Erythroblast (primary cell): ENCODE measurements at places on chromosomes 13 and 19.

GRCh38 chr13:21557995-21558394 is 46.0 kb downstream of the MICU2 start:
- peak; percentile 66 for DNase-seq

DNA sequence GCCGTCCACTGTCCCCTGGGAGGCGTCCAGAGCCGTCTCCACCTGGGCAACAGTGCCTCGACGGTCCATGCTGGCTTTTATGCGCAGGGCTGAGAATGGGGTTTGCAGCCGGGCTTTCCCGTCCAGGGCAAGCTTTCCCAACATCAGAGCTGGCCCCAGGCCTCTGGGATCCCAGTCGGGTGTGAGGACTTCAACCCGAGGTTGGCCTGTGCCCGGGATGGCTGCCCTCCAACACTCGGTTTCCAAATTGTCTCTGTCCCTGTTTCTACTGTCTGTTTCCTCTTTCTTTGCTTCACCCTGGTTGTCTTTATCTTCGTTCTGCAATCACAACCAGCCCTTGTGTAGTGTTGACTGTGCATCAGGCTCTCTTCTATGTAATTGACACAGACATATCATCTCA is at the start of gene IFNL4:
Gene IFNL4, minus strand, starts transcription at position 51 of the 400 bp plus-strand sequence.
- DNase-seq: no peak

DNA sequence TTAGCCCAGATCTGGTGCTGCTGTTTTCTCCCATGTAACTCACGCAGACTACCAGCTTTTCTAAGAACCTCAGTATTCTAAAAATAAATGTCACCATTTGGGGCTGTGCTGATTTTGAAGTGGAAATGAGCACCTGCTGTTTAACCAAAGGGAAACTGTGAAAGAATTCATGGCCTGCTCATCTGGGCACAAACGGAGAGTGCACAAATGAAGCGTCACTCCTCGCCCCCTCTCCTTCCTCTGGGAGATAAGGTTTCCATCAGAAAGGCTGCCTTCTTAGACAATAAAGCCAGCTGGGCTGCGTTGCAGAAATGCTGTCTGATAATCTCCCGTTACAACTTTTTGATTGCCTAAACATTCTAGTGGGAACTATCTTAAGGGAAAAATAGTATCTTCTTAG is 73.7 kb upstream of the SLC15A1 start:
- DNase-seq: no peak

DNA sequence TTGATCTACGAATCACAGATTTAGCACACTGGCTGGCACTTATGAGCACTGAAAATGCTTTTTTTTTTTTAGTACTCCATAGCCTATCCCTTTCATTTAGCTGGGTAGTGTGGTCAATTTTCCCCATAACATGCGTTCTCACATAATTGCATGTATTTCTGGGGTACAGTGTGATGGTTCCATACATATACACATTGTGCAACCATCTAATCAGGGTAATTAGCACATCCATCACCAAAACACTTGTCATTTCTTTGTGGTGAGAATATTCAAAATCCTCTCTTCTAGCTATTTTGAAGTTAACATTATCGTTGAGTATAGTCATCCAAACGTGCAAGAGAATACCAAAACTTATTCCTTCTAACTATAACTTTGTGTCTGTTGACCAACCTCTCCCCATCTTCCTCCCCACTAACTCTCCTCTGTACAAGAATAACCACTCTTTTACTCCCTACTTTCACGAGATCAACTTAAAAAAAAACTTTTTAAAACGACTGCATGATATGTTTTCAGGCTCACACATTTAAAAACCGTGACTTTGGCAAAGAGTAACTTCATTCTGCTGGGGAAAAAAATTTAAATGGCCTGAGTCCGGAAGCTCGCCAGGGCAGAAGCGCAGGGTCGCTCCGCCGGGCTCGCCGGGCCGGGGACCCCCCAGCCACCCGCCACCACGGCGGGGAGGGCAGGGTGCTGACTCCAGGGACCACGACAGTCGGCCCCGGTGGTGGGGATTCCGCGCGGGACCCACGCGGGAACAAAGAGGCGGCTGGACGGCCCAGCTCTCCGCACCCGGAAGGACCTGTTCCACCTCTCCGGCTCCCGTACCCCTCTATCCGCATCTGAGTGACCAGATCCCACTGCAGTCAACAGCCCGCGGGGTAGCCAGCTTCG is 868 bp upstream of the UBAC2 start:
- no peak for DNase-seq

DNA sequence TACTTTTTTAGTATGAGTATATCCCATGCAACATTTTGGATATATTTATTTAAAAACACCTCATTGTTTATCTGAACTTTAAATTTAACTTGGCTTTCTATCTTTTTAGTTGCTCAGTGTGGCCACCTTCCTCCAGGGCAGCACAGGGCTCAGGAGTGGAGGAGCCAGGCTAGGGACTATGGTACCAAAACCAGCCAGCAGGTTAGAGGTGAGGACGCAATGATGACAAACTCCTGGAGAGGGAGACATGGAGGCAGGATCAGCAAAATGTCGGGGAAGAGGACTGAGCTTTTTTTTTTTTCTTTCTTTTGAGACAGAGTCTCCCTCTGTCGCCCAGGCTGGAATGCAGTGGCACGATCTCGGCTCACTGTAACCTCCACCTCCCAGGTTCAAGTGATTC is 29.6 kb upstream of the CALM3 start:
- DNase-seq: peak; percentile 35

GRCh38 chr19:4288091-4288777 is 9.2 kb downstream of the SHD start:
- no peak for DNase-seq

- no peak for DNase-seq
Measured at GRCh38 chr13:20451397-20451796, 74.3 kb downstream of the CRYL1 start.

DNA sequence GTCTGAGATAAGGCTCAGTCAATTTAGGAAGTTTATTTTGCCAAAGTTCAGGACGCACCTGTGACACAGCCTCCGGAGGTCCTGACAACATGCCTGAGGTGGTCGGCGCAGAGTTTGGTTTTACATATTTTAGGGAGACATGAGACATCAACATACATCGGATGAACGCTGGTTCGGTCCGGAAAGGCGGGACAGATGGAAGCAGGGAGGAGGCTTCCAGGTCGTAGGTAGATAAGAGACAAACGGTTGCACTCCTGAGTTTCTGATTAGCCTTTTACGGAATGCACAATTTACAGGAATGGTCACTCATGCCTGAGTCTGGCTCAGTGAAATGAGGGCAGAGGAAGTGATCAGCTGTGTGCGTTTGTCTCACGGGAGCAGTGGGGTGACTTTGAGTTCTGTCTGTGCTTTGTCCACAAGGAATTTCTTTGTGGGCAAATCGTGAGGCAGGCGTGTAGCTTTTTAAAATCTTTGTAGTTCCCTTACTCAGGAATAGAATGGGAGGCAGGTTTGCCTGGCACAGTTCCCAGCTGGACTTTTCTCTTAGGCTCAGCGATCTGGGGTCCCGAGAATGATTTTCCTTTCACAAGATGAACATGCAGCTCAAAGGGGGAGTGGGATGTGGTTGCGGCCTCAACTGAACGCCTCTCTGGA is 36.2 kb downstream of the C13orf46 start:
- no peak for DNase-seq

- DNase-seq: no peak
Measured at GRCh38 chr13:39047560-39047959, 9.3 kb downstream of the NHLRC3 start.

- no peak for DNase-seq
Measured at GRCh38 chr13:108850691-108851090, 221.3 kb downstream of the MYO16 start.

GRCh38 chr19:10189616-10190015 is 5.1 kb downstream of the DNMT1 start:
- no peak for DNase-seq

GRCh38 chr19:16386619-16387240 is 62.1 kb downstream of the KLF2 start:
- peak; percentile 69 for DNase-seq

DNA sequence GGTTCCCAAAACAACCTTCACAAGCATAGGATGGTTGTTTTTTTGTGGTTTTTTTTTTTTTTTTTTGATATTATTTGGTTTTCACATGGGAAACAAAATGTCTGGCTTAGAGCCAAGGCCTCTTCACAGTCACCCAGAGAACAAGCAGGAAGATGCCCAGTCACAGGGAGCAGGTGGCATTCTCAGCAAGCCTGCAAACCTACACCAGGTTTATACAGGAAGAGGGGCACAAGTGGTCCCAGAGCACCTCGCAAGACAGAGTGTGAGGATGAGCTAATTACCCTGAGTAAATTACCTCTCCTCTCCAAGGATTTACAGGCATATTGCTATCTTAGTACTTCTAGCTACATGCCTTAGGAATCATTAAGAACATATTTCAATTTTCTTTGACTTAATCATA is 1375.6 kb downstream of the EFNB2 start:
- no peak for DNase-seq

- DNase-seq: no peak
Measured at GRCh38 chr13:50078895-50079654, 63.8 kb downstream of the KCNRG start.

DNA sequence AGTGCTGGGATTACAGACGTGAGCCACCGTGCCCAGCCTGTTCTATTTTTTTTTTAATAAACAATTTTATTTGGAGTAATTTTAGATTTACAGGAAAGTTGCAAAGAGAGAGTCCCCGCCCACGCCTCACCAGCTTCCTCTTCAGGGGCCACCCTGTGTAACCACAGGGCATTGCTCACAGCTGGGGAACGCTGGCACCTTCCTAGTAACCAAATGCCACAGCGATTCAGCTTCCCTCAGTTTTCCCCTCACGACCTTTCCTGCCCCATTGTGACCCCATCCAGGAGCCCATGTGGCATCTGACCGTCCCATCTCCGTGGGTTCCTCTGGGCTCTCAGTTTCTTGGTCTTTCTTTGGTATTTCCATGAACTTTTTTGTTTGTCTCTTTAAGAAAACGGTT is 83.9 kb downstream of the GNG7 start:
- DNase-seq: no peak

- no peak for DNase-seq
Measured at GRCh38 chr19:3585301-3586126, at the start of gene GIPC3. GIPC3 (plus strand) TSS chr19:3585478; CDS start chr19:3585598, 120 bp downstream.
